ENCODE measurements at places on chromosomes 2 and 18.

GRCh38 chr2:110669079-110669478, 8.8 kb downstream of the BUB1 start:
- no peak for DNase-seq

GRCh38 chr2:76953733-76954347, 568.3 kb downstream of the LRRTM4 start:
- peak; percentile 38 for DNase-seq

DNA sequence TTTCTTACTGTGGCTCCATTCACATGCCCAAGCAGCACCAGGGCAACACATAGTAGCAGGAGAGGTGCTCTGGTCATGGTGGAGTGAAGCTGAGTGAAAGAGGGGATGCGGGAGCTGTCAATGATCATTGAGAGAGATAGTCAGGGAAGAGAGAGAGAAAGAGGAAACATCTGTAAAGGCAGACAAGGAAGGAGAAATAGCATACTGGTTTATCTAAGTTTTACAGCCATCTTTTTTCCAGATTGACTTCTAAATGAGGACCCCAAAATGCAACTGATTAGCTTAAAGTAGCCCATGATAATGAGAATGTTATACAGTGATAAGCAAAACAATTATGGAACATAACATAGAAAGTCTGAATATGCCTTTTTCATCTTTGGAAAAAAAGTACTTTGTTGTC, at the start of gene C2orf66:
Gene C2orf66, minus strand, starts transcription at position 96 of the 400 bp plus-strand sequence. Its CDS starts 19 bp downstream, at position 77.
- DNase-seq, result no peak

DNA sequence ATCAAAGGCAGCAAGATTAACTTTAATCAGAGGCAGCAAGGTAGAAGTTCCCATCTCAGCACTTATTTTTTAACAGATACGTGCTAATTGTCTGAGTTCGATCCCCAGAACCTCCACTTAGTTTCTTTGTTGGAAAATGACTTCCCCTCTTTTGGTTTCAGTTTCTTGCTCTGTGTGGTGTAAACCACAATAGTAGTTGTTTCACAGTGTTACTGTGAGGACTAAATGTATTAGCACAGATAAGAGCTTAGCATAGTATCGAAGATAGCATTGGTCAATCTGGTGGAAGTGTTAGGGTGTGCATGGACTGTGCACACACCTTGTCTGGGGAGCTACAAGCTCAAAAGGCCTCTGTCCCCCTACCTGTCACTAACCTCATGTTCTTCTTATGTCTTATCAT, 988.3 kb upstream of the GYPC start:
- DNase-seq, result no peak

DNA sequence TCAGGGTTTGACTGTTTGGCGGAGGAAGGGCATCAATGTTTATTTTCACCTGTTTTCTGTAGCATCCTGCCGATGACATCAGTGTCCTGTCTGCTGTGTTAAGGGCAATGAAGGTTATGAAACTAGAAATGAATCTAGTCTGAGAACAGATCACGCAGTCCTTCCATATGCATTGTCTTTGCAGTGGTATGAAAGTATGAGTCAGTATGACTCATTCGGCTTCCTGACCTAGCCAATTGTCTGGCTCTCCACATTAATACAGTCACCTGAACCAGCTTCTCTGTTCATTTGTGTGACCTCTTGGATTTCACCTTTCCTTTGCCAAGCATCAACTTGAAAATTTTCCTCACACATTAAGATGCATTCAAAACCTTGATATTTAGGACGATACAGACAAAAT, 353.8 kb downstream of the RND3 start:
- DNase-seq, result no peak

- peak; percentile 26 for DNase-seq
Measured at GRCh38 chr2:224407241-224407701, 5.4 kb upstream of the FAM124B start.

DNA sequence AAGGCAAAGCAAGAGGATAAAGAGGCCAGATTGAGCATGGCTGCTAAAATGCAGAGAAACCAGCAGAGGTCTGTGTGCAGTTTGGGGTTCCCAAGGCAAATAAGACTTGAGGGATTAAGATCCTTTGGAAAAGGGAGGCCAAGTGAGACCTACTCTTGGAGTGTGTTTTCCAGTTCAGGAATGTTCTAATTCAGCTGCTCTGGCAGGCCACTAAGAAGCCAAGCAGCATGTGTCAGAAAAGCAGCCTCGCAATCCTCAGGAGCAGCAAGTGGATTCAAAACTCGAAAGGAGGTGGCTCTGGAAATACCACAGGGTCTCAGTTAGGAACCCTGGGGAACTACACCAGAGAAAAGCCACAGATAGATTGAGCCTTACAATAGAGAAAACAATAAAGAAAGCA, 569.2 kb downstream of the METTL4 start:
- DNase-seq, result no peak

GRCh38 chr18:76771192-76771799, 51.1 kb upstream of the ZNF236 start:
- DNase-seq, result no peak

DNA sequence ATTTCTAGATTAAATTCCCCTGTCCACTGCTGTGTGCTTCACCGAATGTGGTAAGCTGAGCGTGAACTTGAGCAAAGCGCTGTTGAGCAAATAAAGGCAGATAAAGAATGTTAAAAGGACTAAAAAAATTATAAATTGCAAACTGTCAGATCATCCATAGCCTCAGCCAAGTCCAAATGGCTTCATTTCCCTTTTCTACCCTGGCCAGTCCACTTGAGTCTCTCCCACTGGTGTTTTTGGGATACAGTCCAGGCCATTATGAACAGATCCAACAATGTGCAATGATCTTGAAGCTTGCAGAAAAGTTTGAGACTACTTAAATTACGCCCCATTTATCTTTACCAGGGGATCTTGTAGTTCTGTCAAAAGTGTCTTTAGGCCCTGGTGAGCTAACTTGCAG, 254.6 kb upstream of the PIK3C3 start:
- no peak for DNase-seq

GRCh38 chr18:65221736-65222135, 529.1 kb upstream of the CDH7 start:
- DNase-seq, result no peak

- DNase-seq, result no peak
Measured at GRCh38 chr18:46445522-46446313, 211.3 kb downstream of the LOXHD1 start.

- no peak for DNase-seq
Measured at GRCh38 chr2:205386109-205386508, 296.2 kb upstream of the NRP2 start.

- DNase-seq, result no peak
Measured at GRCh38 chr2:216299588-216299987, 72.7 kb downstream of the MARCHF4 start.

GRCh38 chr2:160984426-160985077, 175.7 kb upstream of the TANK start:
- peak; percentile 7 for DNase-seq

DNA sequence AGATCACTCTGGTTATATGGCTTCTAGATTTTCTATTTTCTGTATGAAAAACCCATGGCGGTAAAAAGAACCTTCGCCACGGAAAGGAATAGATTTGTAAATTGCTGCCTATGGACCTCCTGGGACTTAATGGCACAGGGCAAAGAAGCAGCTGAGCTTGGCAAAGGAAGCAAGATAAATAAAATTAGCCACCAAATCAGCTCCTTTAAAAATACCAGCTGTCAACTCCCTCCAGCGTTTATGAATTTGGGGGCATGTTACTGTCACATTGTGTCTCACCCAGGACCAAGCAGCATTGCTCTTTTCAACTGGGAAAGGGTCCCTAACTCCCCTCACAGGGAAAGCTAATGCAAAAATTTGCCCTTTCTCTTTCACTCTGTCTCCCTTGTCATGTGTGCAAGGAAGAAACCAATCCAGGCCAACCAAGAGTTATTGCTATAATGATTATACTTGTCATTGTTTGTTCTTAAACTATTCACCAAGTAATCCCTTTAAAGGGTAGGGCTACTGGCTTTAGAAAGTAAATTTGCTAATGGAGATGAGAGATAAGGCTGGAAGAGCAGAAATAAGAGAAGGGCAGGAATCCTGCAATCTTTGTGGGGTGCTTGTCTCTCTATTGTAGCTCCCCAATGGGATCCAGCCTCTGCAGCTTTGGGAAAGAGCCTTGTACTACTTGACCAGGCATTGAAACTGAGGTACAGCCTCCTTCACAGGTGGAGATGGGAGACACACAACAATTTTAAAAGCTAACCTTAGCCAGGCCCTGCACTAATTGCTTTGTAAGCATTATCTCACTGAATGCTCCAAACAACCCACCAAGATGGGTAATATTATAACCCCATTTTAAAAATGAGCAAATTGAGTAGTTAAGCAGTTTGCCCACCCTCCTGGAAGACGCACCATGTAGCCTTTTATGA, 119.1 kb upstream of the KLF7 start:
- no peak for DNase-seq

DNA sequence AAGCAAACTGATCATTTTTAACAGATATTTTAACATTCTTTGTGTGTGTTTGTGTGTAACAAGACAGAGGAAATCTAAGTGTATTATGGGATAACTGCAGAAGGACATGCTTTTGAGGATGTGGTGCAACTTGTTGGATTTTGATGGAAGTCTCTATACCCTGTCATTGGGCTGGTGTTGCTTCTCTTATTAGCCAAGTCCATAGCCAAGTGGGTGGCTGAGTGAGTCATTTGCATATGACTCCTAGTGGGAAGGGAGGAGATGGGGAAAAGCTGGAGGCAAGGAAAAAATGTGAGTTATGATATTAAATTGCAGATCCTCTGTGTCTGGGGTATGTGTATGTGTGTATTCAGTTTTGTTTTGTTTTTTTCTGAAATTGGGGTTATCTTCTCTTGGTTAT, 879.9 kb downstream of the DCC start:
- DNase-seq, result no peak

- peak; percentile 27 for DNase-seq
Measured at GRCh38 chr2:192159208-192159607, 35.5 kb downstream of the TMEFF2 start.

DNA sequence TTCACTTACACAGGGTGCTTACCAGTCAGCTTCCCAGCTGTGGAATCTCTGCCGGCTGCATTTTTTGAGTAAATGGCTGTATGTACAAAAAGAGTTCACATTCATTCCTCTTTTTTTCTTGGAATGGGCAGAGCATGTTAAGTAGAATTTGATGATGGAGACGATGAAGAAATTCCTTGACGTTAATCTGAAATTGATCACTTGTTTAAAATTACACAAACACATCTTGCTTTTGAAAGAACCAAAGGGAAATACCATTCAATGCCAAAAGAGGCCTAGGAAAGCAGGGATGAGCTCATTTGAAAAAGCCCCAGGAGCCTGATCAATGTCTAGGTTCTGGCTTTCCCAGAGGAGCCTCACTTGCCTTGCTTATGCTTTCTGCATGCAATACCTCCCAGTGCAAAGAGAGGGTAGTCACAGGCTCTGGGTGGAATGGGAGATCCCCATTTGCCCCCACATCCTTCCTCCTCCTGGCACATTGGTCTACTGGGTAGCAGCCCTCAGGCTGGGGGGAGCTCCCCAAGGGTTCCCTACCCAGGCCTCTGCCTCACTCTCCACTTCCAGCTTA, 12.3 kb upstream of the SMAD7 start:
- peak; percentile 89 for DNase-seq

DNA sequence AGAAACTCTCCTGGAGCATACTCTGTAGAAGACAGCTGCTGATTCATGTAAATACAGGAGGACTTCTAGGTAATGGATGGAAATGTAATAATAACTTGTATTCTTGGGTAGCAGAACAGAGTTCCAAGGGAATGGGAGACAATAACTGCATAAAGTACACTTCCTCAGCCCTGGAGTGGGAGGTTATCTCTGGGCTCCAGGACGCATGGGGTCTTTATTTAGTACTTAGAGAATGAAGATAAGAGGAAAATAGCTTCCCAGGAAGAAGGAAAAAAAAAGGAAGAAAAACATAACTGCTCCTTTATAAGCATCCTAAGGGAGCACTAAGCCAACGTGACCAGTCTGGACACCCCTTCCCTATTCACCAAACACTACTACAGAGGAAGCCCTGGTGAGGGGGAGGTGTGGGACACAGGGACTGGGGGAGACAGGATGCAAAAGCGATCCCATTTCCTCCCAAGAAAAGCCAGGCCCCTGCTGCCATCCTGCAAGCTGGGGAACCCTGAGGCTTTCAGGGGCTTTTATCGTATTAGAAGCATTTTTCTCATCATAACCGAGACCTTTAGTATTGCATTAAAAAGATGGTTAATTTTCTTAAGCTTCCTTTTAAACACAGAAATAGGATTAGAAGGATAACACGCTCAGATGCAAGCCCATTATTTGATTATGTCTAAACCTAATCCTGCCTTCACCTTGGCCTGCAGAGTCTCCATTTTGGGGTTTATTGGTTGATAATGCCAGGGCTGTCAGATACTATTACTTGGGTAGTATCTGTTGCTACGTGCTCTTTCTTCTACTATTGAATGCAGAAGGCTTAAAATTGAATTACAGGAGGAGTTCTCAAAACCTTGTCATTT, 78.5 kb downstream of the KLF7 start:
- DNase-seq, result no peak

GRCh38 chr2:41417511-41417910, 630.3 kb upstream of the PKDCC start:
- no peak for DNase-seq

Measured in suppressor macrophage treated with lipopolysaccharide for 1 hour (primary cell).